Kidney capillary endothelial cell (primary cell): ENCODE measurements at places on chromosomes 1 and 21.

DNA sequence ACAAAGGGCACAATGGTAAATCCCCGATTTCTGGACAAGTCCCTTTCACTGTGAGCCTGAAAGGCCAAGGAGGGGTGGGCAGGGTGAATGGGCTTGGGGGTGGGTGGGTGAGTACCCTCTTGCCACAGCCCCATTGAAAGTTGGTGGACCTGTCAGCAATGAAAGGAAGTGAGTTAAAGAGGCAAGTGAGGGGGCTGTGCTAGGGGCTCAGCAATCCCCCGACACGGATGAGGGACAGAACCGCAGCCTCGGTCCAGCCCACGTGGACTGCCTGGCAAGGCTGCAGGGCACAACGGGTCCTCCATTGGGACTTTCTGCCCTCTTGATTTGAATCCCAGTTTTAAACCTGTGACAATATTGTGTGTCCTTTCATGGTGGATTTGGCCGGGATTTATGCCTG, 255.3 kb downstream of the FOXD2 start:
- DNase-seq: no peak

DNA sequence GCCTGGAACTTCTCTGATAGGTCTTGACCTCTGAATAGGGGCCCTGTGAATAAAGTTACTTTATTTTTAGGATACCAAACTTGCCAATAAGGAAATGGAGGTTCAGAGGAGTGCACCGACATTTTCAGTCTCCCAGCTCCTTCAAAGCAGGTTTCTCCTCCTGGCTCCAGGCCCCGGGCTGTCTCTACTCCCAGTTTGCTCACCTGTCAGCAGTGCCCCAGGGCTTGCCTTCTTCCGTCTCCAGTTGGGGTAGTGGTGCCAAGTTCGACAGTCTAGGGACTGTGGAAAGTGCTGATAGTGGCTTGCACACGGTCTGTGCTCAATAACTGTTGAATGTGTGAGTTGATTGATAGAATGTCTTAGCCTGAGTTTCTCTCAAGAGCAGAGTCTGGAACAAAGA, 149.2 kb downstream of the ACTL8 start:
- no peak for DNase-seq

GRCh38 chr1:108531444-108531843, 28.5 kb upstream of the EEIG2 start:
- no peak for DNase-seq

DNA sequence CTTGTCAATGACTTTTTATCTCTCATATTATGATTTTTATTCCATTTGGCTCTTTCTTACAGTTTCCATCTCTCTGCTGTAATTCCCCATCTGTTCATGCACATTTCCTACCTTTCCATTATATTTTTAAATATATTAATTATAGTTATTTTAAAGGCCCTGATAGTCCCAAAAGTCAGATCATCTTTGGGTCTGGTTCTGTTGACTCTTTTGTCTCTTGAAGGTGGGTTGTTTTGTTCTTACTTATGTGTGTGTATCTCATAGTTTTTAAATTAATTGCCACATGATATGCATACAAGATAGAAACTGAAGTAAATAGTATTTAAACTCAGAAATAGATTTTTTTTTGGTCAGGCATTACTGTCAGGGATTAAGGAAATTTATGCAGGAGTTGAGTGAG, 178.0 kb upstream of the AJAP1 start:
- DNase-seq: no peak

DNA sequence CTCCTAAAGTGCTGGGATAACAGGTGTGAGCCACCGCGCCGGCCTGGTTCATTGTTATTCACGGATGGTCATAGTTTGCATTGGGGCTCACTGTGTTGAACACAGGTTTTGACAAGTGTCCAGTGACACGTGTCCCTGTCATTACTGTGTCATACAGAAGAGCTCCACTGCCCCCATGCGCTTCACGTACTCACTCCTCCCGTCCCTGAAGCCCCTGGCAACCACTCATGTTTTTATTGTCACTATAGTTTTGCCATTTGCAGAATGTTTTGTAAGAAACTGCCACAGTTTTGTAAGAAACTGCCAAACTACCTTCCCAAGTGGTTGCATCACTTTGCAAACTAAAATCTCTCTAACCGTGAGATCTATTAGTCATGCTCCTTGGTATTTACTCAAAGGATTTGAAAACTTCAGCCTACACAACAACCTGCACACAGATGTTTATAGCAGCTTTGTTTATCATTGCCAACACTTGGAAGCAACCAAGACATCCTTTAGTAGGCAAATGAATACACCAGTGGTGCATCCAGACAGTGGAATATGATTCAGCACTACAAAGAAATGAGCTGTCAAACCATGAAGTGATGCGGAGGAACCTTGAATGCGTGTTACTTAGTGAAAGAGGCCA, 163.2 kb upstream of the COL6A1 start:
- no peak for DNase-seq

DNA sequence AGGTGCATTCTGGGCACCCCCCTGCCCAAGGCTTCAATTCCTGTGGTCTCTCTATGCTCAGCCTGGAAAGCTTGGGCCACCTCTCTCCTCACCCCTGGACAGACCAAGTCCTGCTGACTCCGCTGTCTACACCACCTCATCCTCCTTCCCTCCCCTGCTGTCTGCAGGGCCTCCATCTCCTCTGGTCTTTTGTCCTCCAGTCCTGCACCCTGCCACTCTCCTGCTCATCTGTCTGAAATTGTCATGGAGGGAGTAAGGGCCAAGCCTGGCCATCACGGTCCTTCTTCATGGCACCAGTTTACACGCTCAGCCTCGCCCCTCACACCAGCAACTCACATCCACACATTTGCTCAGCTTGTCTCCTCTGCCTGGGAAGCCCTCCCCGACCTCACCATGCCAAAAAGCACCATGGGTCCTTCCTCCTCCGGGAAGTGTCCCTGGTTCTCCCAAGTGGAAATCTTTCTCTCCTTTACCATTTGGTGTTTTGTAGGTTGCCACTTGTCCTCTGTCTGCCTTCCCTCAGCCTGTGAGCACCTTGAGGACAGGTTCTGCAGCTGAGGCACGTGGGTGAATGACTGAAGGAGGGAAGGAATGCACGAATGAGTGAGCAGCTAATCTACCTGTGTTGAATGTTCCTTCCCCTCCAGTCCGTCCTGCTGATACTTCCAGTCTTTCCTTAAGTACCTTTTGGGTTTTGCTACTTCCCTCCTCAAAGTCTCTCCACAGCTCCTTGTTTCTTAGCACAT, 2.1 kb upstream of the SLC2A1 start:
- DNase-seq: no peak

GRCh38 chr1:45148209-45148825, 58.1 kb downstream of the ZSWIM5 start:
- DNase-seq: no peak

GRCh38 chr1:201565024-201565730, 26.2 kb downstream of the NAV1 start:
- DNase-seq: no peak

DNA sequence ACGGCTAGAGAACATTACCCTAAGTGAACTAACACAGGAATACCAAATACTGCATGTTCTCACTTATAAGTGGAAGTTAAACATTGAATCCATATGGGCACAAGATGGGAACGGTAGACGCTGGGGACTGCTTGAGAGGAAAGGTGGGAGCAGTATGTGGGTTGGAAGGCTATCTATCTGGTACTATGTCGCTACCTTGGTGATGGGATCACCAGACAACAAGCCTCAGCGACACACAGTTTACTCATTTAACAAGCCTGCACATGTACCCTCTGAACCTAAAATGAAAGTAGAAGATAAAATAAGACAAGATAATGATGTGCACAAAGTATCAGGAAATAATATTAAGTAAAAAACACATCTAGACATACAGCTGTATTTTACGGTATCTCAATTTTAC, 819 bp downstream of the PYHIN1 start:
- DNase-seq: no peak

DNA sequence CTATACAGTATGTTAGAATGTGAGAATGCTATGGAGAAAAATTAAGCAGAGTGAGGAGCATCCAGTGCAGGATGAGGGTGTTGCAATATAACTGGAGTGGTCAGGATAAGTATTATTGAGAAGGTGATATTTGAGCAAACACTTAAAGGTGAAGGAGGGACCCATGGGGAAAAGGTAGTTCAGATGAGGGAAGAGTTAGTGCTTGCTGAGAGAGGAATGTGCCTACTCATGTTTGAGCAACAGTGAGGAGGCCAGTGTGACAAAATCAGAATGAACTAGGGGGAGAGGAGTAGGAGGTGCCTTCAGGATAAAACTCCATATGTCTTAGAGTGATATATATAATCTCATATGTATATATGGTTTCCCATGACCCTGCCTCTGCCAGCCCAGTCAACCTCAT, 6.2 kb upstream of the TRIM45 start:
- DNase-seq: no peak

GRCh38 chr21:37677006-37677405, 239.3 kb downstream of the KCNJ6 start:
- DNase-seq: no peak

GRCh38 chr1:1556505-1556904, 16.1 kb upstream of the TMEM240 start:
- no peak for DNase-seq

DNA sequence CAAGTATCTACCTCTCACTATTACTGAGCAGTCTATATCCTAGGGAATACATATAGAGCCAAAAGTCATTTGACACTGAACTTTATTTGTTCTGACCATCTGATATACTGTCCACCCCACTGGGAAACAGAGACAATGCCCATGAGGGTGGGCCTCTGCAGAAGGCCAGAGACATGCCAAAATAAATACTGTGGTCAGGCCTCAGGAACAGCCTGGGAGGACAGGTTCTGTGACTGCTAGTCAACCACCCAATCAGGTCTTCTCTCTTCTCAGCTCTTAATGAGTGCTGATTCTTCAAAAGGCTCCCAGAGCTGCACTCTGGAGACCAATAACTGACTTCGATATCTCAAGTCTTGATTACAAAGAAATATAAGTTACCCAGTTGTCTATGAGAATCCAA, 5.5 kb upstream of the ANKRD35 start:
- no peak for DNase-seq

DNA sequence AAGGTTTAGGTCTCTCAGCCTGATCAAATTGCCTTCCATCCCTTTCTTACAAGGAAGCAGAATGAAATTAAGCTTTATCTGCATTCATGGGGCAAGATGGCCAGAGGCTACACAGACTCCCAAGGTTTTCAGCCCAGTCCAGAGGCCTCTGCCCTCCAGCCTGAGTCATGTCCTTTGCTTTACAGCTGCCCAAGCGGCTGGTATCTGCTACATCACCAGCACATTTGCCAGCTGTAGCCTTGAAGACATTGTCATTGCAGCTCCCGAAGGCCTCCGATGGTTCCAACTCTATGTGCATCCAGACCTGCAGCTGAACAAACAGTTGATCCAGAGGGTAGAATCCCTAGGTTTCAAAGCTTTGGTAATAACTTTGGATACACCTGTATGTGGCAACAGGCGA, 16.0 kb downstream of the HAO2 start:
- DNase-seq: no peak

DNA sequence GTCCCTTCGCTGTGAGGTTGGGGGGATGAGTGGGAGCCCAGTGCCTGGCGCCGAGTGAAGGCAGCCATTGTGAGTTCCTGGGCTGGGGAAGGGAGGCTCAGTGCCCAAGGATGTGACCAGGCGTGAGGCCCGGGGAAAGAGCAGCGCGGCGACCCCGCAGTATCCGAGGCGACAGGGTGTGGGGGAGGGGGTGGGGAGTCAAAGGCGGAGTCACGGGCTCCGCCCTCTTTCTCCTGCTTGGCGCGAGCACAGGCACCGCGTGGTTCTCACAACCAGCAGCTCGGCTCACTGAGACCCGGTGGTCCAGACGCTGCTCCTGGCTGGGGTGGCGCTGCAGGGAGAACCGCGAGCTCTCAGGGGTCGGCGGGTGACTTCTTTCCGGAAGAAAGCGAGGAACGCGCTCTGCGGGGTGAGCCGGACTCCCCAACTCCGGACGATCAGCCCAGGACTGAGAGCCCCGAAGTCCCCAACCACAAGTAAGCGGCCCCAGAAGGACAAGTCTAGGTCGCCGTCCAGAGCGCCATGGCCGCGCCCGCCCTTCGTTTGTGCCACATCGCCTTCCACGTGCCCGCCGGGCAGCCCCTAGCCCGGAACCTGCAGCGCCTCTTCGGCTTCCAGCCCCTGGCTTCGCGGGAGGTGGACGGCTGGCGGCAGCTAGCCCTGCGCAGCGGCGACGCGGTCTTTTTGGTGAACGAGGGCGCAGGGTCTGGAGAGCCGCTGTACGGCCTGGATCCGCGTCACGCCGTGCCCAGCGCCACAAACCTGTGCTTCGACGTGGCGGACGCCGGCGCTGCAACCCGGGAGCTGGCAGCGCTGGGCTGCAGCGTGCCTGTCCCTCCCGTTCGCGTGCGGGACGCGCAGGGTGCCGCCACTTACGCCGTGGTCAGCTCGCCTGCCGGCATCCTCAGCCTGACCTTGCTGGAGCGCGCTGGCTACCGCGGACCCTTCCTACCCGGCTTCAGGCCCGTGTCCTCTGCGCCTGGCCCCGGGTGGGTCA, at the start of gene HPDL:
Gene HPDL, plus strand, starts transcription at position 269 of the 997 bp plus-strand sequence. Its CDS starts 254 bp downstream, at position 523.
- no peak for DNase-seq

DNA sequence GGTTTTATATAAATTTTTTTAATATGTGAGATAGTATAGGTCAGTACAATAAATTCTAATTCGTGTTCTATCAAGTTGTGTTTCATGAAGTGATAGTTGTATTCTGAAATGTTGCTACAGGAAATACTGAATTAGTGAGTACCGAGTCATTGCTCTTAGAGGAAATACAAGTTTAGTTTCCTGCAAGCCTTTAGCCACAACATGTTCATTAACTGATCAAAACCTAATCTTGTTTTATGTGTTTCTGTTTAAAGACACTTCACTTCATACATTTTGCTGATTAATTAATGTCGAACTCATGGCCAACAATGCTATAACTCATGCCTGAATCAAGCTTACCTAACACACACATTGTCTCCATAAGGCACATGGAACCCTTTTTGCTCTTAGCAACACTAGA, 43.6 kb downstream of the LRRC7 start:
- DNase-seq: peak; percentile 11

- DNase-seq: no peak
These were observed 37.1 kb upstream of the ANGPTL7 start for GRCh38 chr1:11151826-11152612.

- no peak for DNase-seq
These were observed 89.7 kb upstream of the VAMP3 start for GRCh38 chr1:7681401-7681800.

GRCh38 chr1:9842073-9842711, 18.4 kb upstream of the CLSTN1 start:
- DNase-seq: no peak

- peak; percentile 40 for DNase-seq
These were observed 23.6 kb downstream of the GPA33 start for GRCh38 chr1:167066333-167067122.

- DNase-seq: no peak
These were observed 120.7 kb downstream of the TGFBR3 start for GRCh38 chr1:91765293-91765692.
